ENCODE measurements at places on chromosomes 16 and 17.

- DNase-seq: peak; percentile 81
These were observed 94.0 kb downstream of the SKAP1 start for GRCh38 chr17:48335858-48336500.

DNA sequence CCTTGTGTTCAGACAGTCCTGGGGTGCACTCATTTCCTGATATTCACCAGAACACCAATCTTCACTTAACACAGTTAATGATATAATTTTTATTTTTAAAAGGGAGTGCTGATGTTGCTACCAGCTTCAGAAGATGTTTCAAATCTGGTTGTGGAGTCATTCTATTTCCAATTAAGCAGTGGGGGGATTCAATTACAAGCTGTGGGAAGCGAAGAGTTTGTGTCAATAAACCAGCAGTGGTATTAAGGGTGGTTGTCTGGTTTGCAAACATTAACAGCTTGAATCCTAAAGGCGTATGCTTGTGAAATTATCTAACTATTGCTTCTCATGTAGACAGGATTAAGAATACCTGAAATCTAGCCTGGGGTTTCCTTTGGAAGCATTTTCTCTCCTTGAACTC is 1637.5 kb upstream of the GOT2 start:
- DNase-seq: no peak

GRCh38 chr16:10817963-10818941 is at the start of gene TVP23A:
Gene TVP23A (minus strand): TSS chr16:10818794. CDS start chr16:10818493, 301 bp downstream.
- no peak for DNase-seq

GRCh38 chr17:34368946-34369500 is 6.0 kb upstream of the CCL1 start:
- no peak for DNase-seq

GRCh38 chr16:3915426-3916260 is 35.1 kb upstream of the CREBBP start:
- DNase-seq: no peak

- DNase-seq: no peak
These were observed 43.8 kb downstream of the C16orf82 start for GRCh38 chr16:27110524-27110896.

GRCh38 chr16:2856061-2856670 is 1.8 kb downstream of the PRSS22 start:
- no peak for DNase-seq

DNA sequence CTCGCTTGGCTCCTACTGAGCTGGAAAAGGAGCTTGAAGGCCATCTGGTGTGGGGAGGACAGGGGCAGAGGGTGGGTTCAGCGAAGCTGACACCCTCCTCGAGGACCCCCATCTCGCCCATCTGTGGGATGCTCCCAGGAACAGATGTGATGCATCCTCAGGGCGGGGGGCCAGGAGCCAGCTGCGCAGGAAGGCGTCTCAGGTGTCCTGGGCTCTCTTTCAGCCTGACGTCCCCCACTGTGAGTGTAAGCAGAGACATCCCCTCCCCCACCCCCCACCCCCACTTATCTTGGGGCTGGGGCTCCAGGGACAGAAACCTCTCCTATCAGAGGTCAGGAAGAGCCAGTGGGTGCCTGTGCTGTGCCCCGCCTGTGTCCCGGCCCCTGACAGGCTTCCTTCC is 16.2 kb downstream of the KIF19 start:
- DNase-seq: no peak

- DNase-seq: no peak
These were observed 17.2 kb downstream of the MNT start for GRCh38 chr17:2383628-2384167.

DNA sequence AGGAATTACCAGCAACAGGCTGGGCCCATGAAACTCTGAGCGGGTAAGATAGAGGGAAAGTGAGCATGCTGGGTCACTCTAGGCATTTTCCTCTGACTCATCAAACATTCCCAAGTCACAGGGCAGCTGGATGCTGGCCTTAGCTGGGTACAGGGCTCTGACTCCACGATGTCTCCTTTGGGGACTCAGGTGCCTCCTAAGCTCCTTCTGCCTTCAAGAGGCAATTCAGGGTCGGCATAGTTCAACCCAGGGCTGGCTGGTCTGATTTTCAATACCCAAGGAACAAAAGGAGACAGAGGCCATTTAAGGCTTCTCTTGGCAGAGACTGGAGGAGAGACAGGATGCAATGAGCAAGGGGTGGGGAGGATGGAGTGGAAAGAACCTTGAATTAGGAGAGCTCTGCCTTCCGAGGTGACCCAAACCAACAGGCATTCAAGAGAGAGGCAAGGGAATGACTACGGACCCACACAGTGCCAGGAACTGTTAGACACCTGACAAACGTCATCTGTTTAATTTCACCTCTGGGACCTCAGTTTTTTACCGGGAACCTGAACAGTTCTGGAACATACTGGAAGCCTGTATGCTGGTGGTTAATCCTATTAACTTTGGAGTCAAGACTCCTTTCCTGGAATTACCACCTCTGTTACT is 910 bp downstream of the WBP2 start:
- no peak for DNase-seq

- no peak for DNase-seq
These were observed 10.0 kb upstream of the BEAN1 start for GRCh38 chr16:66416939-66417700.

DNA sequence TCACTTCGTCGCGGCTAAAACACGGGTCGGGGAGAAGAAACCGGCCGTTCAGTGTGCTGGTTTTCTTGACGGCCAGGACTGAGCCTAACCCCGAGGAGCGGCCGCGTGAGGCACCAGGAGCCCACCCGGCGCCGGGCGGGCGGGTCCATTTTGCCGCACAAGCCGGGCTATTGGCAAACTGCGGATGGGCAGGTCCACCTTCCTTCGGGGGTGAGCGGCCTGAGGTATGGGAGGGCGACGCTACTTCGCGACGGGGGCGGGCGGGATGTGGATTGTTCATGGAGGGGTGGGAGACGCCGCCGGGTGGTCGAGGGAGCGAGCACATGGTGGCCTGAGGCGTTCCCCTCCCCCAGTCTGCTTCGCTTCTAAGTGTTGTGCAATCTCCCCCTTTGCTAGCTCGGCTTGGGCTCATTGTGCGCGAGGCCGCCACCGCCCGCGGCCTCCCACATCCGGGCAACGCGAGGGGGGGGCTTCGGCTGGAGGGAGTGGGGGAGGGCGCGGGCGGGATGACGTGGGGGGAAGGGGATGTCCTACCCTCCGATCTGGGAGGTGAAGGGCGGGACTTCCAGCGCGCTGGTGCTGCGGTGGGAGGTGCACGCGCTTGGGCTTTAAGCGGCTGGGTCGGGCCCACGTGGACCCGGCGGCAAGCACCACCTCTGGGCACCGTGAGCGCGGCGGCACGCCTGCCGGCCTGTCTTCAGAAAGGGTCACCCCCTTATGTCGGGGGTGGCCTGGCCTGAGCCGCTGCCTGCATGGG is 5.9 kb upstream of the CD68 start:
- peak; percentile 93 for DNase-seq

DNA sequence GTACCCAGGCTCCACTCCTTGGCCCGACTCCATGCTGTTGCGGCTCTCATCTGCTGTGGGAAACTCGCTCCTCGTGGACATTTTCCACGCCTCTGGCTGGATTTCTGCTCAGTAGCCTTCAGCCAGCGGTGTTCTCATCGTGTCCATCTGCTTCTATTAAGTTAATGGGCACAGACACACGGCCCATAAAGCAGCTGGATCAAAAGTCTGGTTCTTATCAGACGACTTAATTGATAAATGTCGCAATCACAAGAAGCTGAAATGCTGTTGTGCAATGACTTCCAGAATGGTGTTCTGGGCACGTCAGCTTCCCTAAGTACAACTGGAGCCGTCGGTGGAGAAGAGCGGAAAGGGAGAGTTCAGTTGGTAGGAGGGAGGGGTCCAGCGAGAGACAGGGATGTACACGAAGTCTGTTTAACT is 211.7 kb upstream of the CHMP6 start:
- no peak for DNase-seq

GRCh38 chr16:10242097-10242496 is 59.9 kb upstream of the GRIN2A start:
- DNase-seq: no peak

DNA sequence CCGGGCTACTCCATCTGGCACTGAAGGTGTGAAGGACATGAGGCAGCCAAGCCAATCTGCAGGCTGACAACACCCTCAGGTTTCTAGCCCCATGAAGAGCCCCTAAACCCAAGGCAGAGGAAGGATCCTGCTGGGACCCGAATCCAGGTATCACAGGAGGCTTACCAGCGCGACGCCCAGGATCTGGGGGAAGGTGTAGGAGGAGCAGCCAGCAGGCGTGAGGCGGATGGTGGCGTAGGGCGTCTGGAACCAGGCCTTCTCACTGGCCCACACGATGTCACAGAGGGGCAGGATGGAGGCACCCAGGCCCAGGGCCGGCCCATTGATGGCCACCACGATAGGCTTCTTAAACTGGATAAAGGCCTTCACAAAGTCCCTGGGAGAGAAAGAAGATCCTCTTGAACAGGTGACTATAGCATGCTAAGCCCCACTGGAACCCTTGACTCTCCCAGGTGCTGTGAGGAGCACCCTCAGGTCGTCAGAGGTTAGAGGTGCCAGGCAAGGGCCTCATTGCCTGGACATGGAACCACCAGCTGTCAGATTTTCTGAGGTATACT is 71.7 kb downstream of the DYNLRB2 start:
- DNase-seq: no peak

- no peak for DNase-seq
These were observed 19.0 kb downstream of the MED24 start for GRCh38 chr17:40035162-40035559.
